ENCODE measurements at places on chromosomes 3 and 15.

- no peak for DNase-seq
Observed at GRCh38 chr3:140972833-140973232, 31.2 kb downstream of the SLC25A36 start.

- no peak for DNase-seq
Observed at GRCh38 chr3:169746924-169747323, 17.9 kb downstream of the TERC start.

DNA sequence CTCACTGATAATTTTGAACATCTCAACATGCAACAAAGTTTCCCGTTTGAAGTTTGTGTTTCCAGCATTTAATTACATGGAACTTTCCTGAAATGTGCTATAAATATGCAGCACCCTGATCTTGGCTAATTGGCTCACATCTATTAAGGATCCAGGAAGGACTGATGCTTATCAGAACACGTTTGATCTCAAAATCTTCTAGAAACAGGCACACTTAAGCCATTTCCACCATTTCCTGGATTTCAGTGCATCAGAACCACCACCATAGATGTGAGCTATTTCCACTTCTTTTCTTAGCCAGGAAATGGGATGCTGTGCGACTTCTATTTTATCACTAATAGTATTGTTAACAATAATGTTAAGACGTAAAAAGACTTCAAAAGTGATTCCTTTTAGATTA is 228.9 kb downstream of the FEZF2 start:
- DNase-seq = no peak

DNA sequence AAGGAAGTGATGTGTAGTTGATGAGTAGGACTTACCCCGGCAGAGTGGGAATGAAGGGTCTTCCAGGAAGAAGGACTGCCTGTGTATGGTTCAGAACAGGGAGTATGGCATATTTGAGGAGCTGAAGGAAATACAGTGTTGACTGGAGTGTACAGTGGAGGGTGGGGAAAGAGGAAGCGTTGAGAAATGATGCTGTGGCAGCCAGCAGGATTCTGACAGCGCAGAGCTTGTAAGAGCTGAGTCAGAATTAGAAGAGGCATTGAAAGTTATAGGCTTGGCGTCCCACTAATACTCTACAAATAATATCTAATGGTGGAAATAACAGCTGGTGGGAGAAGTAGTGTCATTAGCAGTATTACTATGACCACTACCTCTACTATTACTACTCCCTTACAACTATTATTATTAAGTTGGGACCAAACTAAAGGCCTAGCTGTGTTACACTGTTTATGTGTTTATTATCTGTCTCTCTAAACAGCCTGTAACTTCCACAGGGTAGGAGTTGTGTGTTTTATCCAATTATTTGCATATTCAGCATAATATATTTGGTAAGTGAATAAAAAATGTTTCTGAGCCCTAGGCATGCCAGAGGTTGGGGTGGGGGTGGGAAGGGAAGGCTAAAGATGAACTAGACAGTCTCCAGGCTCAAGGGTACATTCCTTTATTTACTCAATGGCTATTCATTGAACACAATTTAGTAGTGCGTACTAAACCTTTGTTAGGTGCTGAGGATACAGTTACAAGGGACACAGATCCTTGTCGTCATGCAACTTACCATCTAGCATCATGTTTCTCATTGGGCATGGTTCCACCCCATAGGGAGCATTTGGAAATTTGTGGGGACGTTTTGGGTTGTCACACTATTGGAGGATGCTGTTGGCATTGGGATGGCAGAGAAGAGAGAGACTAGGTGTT is 428.8 kb upstream of the ONECUT1 start:
- DNase-seq = no peak

DNA sequence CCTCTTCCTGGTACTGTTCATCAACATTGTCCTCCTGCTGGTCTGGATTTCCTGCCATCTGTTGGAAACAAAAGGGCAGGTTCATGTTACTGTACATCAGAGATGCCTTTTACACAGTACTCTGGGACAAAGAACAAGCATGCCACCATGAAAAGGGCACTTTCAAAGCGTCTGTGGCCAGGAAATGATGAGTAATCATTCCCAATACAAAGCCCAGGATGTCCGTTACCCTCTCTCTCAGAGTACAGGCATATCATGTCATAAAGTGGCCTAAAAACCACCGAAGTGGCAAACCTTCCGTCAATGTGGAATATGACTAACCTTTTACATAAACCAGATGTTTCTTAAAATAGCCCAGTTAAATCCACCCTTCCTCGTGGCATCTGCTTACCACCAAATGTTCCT is 71.2 kb downstream of the GOLIM4 start:
- DNase-seq = no peak
